ENCODE measurements at places on chromosomes 1 and 21. TPM values are rescaled to one million over a fixed set of nuclear protein-coding genes. Genes with fewer than 3 reads are reported as not detected.

TRIM46 gene
- 0.12 TPM for total RNA-seq

NPHS2 gene
- not detected for total RNA-seq

CLCA1 gene
- 0.08 TPM for total RNA-seq

SPRR1A gene
- 1,843 TPM for total RNA-seq

SEC22B gene
- total RNA-seq, result 8.9 TPM

ATP1A4 gene
- not detected for total RNA-seq

RNU1-1 gene
- total RNA-seq, result 6,387 TPM

PLA2G5 gene
- total RNA-seq, result 0.52 TPM

NBPF3 gene
- total RNA-seq, result 6.7 TPM

ADORA3 gene
- 0.64 TPM for total RNA-seq

FCER1A gene
- 0.16 TPM for total RNA-seq

POU3F1 gene
- total RNA-seq, result 6.0 TPM

SPRR4 gene
- total RNA-seq, result not detected

DNA sequence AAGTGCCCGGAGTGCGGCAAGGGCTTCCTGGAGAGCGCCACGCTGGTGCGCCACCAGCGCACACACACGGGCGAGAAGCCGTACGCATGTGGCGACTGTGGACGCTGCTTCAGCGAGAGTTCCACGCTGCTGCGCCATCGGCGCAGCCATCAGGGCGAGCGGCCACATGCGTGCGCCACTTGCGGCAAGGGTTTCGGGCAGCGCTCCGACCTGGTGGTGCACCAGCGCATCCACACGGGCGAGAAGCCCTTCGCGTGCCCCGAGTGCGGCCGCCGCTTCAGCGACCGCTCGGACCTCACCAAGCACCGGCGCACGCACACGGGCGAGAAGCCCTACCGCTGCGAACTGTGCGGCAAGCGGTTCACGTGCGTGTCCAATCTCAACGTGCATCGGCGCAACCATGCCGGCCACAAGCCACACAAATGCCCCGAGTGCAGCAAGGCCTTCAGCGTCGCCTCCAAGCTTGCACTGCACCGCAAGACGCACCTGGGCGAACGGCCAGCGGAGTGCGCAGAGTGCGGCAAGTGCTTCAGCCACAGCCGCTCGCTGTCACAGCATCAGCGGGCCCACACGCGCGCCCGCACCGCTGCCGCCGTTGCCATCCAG is 10.0 kb downstream of the ZNF672 start:
- no peak for ATAC-seq

GRCh38 chr21:37765221-37765900 is 150.9 kb downstream of the KCNJ6 start:
- ATAC-seq, result peak; percentile 78

GRCh38 chr1:107750364-107750959 is 214.5 kb downstream of the VAV3 start:
- peak; percentile 93 for ATAC-seq

DNA sequence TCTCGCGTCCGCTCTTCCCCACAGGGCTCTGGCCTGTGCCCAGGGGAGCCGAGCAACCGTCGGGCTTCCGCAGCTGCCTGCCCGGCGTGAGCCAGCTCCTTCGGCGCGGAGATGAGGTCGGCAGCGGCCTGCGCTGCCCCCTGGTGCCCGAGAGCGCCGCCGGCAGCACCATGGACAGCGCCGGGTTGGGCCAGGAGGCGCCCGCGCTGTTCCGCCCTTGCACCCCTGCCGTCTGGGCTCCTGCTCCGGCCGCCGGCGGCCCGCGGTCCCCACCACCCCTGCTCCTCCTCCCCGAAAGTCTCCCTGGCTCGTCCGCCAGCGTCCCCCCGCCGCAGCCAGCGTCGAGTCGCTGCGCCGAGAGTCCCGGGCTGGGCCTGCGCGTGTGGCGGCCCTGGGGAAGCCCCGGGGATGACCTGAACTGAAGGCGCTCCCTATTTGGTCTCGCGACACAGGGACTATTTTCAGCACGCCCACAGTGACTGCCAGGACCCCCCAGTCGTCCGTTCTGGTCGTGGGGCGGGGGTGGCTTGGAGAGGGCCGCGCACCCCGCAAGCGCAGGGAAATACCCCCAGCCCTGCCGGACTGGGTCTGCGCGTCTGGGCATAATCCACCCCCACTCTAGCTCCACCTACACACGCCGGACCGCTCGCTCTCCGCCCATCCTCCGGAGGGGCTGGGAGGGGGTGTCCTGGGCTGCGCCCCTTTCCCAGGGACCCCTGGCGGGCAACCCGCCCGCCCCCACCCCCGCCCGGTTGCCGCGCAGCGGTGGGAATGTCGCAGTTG is 1.3 kb downstream of the HES3 start:
- peak; percentile 82 for ATAC-seq

DNA sequence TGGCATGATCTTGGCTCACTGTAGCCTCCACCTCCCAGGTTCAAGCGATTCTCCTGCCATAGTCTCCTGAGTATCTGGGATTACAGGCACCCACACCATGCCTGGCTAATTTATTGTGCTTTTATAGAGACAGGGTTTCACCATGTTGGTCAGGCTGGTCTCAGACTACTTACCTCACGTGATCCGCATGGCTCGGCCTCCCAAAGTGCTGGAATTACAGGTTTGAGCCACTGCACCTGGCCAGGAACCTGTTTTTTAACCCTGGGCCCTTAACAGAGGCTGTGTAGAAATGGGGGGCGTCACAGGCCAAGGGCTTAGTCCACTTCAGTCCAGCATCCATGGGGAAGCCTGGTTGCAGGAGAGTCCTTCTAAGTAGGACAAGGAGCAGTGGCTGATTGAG is 9.3 kb downstream of the FBLIM1 start:
- ATAC-seq, result no peak

GRCh38 chr1:218317061-218317460 is 28.1 kb upstream of the TGFB2 start:
- ATAC-seq, result no peak

GRCh38 chr1:73862355-73862754 is 335.6 kb downstream of the LRRIQ3 start:
- ATAC-seq, result no peak

DNA sequence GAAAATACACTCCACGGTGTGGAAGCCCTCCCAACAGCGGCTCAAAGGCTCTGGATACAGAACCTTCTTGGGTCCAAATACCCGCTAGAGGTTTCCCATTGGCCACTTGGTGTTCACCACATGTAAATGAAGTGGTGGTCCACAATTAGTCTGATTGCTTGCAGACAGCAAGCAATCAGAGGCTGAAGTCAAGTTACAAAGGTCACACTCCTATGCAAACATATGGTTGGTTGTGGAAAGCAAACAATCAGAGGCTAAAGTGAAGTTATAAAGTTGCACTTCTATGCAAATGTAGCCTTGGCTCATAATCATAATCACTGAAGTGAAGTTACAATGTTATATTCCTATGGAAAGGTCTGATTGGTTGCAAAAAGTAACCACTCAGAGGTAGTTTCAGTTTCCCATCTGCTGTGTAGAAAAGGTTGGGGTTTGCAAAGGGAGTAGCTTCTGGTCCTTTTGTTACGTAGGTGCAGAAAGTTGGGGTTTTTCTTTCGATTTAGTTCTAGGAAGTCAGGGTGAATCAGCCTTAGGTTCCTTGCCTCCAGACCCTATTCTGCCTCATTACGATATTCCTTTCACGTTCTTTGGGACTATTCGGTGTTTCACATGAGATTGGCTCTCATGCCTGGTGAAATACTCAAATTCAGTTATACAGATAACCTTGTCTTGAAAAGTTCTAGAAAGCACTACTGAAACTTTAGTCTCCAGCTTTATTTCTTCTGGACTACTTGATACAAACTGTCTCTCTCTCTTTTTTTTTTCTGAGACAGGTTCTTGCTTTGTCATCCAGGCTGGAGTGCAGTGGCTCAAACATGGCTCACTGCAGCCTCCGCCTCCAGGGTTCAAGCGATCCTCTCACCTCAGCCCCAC is 36.7 kb upstream of the MTF2 start:
- ATAC-seq, result peak; percentile 55

- peak; percentile 54 for ATAC-seq
These were observed 128.0 kb upstream of the ADGRL2 start for GRCh38 chr1:81672766-81673165.

DNA sequence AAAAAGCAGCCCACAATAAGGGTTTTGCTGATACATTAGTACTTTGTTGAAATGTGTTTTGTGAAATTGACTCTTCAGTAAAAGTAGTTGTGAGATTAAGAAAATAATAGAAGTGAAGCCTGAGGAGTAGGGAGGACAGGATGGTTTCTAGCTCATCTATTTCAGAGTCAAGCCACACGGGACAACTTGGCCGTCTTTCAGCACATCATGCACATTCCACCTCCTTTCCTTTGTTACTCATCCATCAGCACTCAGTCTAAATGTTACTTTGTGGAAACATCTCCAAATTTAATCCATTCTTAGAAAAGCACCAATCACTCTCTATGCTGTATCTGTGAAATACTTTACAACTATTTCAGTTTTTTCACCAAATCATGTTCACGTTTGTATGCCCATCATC is 223.3 kb downstream of the FGGY start:
- ATAC-seq, result no peak

DNA sequence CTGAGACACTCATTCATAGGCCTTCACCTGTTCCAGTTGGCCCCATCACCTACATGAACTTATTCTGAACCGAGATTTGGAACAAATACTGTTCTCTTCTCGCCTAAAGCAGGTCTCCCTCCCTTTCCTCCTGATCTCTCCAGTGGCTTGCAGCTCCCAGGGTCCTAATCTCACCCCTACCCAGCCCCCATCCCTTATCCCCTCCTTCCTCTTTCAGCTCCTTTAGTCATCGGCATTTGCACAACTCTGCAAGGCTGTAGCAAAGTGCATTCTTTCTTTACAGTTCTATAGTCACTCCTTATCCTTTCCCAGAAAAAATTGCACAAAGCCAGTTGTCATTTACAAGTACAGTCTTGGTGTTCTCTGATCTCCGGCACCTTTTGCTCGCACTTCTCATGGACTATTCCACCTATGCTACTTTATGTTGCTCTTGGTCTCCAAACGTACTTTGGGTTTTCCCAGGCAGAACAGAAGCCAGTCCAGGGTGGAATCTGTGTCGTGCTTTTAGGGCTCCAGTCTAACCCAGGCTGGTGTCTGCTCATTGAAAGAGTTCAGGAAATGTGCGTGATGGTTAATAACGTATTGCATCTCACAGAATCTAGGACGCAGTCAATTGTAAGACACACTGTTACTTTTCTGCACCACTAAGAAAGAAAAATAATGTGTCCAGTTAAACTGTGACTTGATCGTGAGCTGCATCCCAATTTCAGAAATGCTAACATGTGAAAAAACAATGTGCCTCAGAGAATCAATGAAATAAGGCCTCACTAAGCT is 965 bp downstream of the ABCA4 start:
- no peak for ATAC-seq

- no peak for ATAC-seq
These were observed 46.5 kb downstream of the TMEM200B start for GRCh38 chr1:29077155-29077554.

DNA sequence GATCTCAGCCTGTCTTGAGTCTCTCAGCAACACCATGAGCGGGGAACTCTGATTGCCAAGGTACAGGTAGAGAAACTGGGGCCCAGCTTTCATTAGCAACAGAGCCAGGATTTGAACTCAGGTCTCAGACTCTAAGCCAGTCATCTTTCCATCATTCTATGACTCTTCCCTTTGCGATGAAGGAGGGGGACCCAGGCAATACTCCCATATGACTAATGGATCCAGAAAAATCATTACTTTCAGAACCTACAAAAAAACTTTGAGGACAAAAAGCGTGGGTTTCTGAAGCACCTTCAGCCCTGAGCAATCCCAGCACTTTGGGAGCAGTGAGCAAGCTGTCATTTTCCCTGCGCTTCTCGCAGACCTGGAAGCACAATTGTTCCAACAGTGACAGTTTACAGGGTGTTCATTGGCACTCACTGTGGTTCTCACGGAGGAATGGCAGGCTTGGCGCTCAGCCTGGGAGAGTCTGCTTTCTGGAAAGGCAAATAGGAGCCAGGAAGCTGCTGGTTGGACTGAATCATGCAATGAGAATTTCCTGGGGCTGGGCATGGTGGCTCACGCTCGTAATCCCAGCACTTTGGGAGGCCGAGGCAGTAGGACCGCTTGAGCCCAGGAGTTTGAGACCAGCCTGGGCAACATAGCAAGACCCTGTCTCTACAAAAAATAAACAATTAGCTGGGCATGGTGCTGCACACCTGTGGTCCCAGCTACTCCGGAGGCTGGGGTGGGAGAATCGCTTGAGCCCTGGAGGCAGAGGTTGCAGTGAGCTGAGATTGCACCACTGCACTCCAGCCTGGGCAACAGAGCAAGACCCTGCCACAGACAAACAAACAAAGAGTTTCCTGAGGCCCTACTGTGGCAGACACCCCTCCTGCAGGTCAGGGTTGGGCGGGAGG is 40.1 kb downstream of the SLC2A7 start:
- ATAC-seq, result peak; percentile 81

DNA sequence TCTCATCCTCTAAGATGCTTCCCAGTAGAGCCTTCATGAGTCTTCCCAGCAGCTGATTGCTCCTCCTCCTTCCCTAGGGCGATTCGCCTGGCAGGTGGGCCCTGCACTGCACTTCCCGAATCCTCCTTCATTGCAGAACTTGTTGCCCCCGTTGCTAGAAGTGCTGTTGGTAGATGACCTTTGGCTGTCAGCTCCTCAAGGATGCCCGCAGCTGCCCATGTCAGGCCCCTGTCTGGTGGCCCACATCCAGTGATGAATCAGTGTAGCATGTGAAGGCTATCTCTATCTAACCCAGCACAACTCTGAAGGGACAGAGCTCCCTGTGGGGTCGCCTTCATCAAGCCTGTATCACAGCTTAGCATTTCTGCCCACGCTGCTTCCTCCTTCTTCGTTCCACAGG is 52.1 kb upstream of the F3 start:
- no peak for ATAC-seq

DNA sequence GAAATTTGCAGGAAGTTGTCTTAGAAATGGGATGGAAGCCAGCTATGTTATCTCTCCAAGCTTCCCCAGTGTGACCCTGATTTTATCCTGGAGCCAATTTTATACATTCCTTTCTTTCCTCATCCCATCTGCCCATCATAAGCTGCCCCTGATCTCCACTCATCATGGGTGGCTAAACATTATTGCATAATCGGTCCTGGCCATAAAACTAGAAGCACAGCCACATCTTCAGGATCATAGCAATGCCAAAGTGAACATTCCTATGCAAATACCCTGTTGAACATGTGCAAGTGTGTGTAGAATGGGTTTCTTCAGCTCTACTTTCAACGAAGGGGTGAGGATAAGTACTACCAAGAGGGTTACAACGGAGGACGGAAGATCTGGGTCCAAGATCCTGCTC is 50.6 kb upstream of the COG2 start:
- no peak for ATAC-seq

GRCh38 chr1:162204823-162205155 is 135.3 kb downstream of the NOS1AP start:
- no peak for ATAC-seq

- no peak for ATAC-seq
These were observed 163.5 kb upstream of the IVNS1ABP start for GRCh38 chr1:185480545-185480944.

- ATAC-seq, result peak; percentile 49
These were observed 40.5 kb downstream of the EPHB2 start for GRCh38 chr1:22751124-22751531.
